Substantia nigra (tissue), 51 donors: ENCODE measurements at places on chromosomes 11 and 22.

DNA sequence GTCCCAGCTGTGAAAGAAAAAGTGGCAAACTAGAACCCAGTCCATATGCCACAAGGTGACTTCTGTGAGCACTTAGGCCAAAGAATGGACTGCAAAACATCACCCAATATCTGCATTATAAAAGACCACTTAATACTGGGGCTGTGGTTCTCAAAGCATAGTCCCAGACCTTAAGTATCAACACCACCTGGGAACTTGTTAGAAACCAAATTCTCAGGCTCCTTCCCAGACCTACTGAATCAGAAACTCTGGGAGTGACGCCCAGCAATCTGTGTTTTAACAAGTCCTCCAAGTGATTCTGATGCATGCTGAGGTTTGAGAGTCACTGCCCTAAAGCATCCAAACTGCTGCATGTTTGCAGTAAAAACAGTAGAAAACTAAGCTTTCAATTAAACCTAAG is 81.3 kb downstream of the SERGEF start:
- DNase-seq = no peak

GRCh38 chr11:77515483-77515882 is 41.6 kb upstream of the PAK1 start:
- no peak for DNase-seq

- no peak for DNase-seq
Observed at GRCh38 chr11:41121600-41121999, 337.9 kb downstream of the LRRC4C start.

GRCh38 chr11:129974237-129974636 is 28.4 kb downstream of the PRDM10 start:
- DNase-seq = no peak

DNA sequence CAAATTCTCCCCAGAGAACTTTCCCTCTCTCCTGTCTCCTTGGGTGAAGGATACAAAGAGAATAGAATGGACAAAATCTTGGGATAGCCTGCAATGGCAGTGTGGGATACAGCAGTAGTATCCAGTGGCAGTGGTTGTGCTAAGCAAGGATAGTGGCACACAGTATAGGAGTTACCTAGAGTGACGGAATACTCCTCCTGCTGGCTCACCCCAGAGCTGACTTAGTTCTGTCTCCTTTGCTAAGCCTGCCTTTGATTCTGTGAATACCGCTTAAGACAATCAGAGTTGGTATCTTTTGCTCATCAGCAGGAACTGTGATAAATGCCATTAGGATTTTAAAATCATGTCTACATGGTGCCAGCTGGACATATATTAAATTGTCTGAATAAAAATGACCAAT is 404.3 kb downstream of the JRKL start:
- no peak for DNase-seq

- no peak for DNase-seq
Observed at GRCh38 chr11:34840736-34841386, 75.3 kb downstream of the APIP start.
